ENCODE measurements at places on chromosomes 1 and 21.

DNA sequence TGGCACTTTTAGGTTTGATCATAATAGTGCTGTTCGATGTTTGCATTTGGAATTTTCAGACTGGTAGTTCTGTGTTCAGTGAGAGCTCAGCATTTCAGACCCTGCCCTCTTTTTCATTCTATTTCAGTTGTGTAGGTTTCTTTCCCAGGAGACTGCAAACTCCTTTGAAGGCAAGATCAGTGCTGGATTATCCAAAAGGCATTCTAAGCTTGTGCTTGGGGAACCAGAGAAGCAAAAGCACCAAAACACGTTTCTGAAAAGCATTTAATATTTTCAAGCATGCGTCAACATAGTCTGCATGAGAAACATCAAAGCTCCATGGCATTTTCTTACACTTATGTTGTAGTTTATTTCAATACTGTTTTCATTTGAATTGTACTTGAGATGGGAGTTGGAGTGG is 292.1 kb downstream of the SDCCAG8 start:
- DNase-seq = no peak

DNA sequence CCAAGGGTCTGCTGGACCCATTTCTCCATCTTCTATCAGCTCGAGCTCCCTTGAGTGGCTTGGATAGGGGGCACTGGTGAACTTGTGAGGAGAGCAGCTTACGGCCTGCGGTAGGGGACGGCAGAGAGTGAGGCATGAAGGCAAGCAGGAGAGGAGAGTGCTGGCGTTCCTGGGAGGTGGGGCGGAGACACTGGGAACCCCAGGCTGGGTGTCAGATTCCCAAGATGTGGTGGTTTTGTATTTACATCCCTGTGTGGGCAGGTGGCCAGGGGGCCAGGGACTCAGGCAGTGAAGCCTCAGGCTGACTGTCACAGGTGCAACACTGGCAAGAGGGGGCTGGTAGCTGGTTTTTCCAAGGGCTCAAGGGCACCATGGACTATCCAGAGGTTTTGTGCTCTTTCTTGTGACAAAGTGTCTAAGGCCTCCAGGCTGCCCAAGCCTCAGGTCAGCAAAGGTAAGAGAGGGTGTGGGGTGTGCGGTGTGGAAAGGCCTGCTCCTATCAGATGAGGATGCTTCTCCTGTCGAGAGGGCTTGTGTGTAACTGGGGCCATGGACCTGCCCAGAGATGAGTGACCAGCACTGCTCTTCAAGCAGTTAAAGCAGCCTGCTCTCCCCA is 45.1 kb upstream of the ROR1 start:
- no peak for DNase-seq

- no peak for DNase-seq
Measured at GRCh38 chr1:188582911-188583532, 1754.3 kb downstream of the PLA2G4A start.

- DNase-seq = no peak
Measured at GRCh38 chr1:65527190-65527589, 106.7 kb downstream of the LEPR start.

DNA sequence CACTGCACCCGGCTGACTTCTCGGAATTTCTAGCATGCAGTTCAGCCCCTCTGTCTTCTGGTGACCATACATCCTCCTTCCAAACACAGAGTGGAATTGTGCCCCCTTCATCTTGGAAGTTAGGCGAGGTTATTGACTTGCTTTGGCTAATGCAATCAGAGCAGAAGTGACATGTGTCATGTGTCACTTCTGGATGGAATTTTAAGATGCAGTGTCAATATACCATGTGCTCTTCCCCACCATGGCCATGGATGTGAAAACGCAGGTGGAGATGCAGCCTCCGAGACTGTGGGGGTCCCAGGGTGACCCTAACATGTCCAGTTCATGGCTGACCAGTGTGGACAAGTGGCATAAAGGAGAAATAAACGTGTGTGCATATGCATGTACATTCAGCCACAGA is 83.0 kb downstream of the KCNJ6 start:
- no peak for DNase-seq

All from HCEC 1CT (cell line).